ENCODE measurements at places on chromosomes 12 and 14.
A peak's percentile ranks its signal among the peaks of the same experiment; 100 is the strongest.

DNA sequence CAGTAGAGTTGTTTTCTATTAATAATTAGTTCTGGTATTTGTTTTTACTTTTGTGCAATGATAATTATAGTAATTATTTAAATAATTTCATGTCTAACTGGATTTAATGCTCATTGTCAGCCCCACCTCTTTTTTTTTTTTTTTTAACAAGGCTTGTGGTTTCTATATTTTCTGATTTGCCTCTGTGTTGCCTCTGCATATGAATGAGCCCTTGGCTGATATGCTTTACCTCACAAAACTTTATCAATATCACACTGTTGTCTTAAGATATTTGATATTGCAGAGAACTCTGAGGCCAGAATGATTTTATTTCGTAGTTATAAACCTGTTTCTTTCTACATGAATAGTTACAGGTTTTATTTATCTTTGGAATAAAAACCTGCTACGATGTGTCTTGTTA is 116.2 kb upstream of the ATP2B1 start:
- DNase-seq: no peak

GRCh38 chr12:4829161-4829792 is 80.4 kb upstream of the KCNA1 start:
- no peak for DNase-seq

DNA sequence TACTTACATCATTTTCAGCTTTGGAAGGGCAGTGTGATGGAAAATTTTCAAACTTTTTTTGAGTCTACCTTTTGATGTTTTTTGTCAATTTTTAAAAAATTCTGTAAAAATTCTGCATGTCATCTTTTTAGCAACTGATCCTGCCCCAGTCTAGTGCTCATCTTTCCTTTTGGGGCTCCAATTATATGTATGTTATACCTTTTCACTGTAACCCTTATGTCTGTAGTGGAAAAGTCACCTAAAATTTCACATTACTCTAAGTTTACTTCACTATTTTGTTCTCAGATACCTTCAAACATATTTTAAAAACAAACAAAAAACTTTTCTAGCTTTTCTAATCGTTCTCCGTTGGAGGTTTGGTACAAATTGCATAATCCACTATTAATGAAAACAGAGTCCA is 32.5 kb upstream of the MYRFL start:
- DNase-seq: no peak

DNA sequence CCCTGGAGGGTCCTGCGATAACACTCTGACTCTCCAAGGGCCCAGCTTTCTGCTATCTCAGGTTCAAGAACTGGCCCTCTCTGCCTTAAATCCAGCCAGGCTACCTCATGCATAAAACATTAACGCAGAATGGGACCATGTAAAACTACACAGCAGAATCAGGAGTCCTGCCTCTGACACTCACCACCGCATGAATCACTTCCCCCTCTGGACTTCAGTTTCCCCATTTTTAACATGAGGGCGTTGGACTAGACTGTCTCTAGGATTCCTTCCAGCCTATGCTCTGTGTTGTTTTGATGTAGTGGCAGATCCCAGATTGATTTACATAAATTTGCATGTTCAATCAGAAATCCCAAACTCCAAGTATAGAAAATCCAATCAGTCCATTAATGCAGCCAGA is 3.3 kb downstream of the NCKAP5L start:
- DNase-seq: no peak

GRCh38 chr12:119147847-119148448 is 30.8 kb upstream of the HSPB8 start:
- DNase-seq: no peak

DNA sequence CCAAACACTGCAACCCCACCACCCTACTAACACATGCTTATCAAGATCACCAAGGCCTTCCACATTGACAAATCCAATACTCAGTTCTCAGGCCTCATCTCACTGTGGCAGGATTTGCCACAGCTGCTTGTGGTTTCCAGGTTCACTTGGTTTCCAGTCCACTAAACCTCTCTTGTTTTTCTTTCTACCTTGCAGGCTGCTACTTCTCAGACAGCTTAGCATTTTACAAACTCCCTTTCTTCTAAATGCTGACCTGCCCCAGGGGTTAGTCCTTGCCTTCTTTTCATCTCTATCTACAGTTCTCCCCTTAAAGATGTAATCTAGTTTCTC is 84.1 kb downstream of the BCAT1 start:
- DNase-seq: no peak

GRCh38 chr12:89765959-89766824 is 57.6 kb upstream of the ATP2B1 start:
- no peak for DNase-seq

DNA sequence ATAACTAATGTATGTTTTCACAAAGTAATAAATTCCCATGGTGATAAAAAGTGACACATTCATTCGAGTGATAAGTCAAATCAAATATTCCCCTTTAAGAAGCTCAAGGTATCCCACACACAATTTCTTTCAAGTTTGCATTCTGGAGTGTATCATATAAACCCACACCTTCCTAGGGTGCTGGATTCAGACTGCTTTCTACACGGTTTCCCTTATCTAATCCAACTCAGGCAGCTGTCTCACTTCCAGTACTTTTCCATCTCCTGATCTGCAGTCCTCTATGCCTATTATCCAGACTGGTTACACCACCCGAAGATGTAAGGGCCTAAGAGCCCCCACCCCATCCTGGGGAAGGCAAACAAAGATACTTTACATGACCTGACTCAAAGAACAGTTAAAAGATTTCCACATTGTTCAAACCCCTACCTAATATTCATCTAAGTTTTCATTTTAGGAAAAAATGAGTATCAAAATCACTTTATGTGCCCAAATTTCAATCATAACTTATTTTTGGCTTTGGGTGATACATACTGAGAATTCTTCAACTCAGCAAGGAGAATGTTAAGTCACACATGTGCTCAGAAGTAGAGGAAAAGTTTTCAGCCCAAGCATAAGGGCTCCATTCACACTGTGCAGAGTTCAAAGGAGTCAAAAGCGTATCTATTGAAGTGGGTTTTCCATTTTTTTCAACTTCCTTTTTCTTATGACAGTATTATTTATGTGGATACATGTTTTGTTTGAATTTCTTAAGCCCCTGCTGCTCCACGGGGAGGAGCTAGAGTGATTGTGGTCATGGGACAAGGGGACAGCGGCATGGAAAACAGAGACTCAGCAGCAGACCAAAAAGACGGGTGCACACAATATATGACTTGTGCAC is 41.8 kb downstream of the CORO1C start:
- DNase-seq: peak; percentile 8

DNA sequence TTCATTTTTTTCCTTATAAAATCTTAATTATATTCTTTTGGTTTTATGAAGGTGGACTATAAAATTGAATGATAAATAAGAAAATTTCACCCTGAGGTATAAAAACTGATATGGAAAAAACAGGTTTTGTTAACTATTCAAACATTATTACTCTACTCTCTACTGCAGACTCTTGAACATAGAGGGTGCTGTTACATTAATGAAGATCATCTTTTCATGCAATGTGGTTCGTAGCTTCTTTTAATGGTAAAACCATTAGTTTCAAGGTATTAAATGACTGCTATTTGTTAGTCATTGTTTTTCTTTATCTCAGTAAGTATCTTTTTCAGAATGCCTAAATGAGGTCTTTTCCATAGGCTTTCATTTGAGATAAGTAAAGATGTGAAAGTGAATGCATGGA is 510.4 kb downstream of the SLC16A7 start:
- no peak for DNase-seq

GRCh38 chr12:90036637-90037036 is 328.0 kb upstream of the ATP2B1 start:
- DNase-seq: no peak

- DNase-seq: no peak
These were observed 212.7 kb downstream of the ZFP36L1 start for GRCh38 chr14:68580096-68580645.

GRCh38 chr14:89304561-89304960 is 112.5 kb downstream of the FOXN3 start:
- no peak for DNase-seq

- DNase-seq: no peak
These were observed 48.7 kb downstream of the CPM start for GRCh38 chr12:68884251-68884650.

- DNase-seq: no peak
These were observed 48.1 kb upstream of the SMCO2 start for GRCh38 chr12:27398466-27398865.

DNA sequence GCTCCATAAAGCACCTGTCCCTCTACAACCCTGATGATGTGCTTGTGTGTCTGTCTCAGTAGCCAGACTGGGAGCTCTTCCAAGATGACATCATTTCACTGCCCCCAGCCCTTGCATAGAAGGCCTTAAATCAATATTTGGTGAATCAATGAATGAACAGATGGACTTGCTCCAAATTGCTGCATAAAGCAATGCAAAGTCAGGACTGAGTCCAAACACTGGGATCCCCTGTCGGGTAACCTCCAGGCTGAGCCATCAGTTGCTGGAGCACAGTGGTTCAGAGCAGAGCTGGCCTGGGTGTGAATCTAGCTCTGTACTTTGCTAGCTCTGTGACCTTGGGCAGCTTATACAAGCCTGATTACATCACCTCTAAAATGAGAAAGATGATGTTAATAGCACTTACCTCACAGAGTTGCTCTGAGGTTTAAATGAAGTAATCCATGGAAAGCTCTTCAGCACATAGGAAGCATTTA is 120.3 kb upstream of the VASH1 start:
- no peak for DNase-seq

- DNase-seq: no peak
These were observed 8.9 kb upstream of the PFDN5 start for GRCh38 chr12:53286448-53286847.

DNA sequence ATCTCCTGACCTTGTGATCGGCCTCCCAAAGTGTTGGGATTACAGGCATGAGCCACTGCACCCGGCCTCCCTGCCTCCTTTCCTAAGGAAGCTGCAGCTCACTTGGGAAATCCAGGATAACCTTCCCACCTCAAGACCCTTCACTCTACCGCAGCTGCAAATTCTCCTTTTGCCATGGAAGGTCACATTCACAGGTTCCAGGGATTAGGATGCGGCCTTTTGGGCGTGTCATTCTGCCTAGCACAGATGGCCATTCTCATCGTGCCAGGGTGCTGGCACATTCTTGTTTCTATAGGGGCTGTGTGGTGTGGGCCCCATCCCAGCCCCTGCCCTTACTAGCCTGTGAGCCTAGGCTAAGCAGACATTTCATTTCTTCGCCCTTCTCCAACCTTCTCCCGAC is 219.9 kb downstream of the CHST11 start:
- no peak for DNase-seq
